ENCODE measurements at places on chromosomes 11 and 22.

GRCh38 chr11:33045551-33046255 is 6.3 kb downstream of the TCP11L1 start:
- DNase-seq, result no peak

- DNase-seq, result no peak
Observed at GRCh38 chr22:50674130-50674500, 1.5 kb downstream of the SHANK3 start.

DNA sequence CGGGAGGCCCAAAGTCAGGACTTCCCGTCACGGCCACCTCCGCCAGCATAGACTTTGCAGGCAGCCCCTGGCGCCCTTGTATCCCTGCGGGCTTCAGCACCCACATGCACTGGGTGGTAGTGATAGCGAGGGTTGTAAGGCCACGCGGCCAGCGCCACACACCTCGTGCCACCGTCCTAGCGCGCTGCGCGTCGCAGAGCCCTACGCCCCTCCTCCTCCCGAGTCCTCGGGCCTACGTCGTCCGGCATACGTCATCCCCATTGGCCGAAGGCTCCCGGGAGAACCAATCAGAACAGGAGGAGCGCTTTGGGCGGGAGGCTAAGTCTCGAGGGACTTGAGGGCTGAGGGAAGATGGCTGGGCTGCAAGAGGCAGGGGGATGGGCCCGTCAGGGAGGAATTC is 1.3 kb upstream of the BTBD18 start:
- DNase-seq, result no peak

DNA sequence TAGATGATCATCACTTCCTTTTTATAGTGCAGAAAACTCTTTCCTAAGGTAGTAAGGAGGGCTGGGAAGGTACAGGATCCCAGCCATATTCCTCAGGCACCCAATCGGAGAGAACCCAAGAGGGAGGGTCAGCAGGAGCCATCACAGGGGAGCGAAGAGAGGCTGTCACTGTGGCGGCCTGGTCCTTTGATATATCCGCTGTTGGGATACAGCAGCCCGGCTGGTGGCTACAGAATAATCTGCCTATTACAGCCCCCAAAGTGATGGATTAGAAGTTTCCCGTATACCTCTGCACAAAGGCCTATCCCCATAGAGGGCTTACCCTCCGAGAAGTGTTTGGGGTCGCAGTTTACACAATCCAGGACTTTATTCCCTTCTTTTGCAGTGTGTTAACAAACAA is 48.5 kb downstream of the OR4D9 start:
- no peak for DNase-seq

- DNase-seq, result no peak
Observed at GRCh38 chr22:31917227-31917921, 27.0 kb upstream of the YWHAH start.

All from left lung (tissue), 14 donors.